NCI-H2081 (cell line): ENCODE measurements at places on chromosomes 16 and 17.

DNA sequence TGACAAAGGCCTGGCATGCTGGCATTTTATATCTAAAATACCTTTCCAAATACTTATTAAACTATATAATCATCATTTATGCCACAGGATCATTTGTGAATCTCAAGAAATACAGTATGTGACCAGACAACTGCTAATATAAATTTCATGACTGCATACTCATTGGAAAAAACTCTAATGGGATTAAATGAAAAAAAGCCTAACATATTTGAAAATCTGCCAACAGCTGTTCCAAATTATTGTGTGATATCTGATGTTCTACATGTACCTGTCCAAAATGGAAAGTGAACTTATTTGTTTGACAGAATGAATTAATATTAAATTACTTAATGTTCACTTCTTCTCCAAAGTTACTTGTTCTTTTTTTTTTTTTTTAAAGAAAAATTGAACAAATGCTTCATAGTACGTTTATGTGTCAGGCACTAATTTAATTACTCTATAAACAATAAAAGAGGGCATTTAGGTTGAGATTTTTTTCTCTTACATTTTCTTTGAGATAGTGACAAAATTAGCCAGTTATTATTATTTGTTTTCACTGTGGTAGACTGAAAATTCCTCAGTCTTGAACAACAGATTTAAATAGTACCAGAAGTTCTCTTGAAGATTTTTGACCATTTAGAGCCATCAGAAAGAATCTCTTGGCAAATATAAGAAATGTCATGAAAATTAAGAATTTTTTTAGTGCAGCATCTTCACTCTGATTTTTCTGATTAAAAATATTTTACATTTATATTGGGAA lies 114.0 kb downstream of the FTO start:
- DNase-seq, result no peak

DNA sequence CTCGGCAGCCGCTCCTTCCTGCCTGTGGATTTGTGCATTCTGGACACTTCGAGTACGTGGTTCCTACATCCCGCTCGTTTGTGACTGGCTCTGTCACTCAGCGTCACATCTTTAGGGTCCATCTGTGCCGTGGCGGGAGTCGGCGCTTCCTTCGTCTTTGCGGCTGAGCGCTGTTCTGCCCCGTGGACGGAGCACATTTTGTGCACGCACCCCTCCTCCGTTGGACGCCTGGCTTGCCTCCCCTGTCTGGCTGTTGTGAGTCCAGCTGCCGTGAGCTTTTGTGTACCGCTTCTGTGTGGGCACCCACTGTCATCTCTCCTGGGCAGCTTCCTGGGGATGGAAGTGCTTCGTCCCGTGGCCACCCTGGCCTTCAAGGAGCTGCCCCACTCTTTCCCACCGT lies 6.4 kb downstream of the ZNF469 start:
- no peak for DNase-seq

DNA sequence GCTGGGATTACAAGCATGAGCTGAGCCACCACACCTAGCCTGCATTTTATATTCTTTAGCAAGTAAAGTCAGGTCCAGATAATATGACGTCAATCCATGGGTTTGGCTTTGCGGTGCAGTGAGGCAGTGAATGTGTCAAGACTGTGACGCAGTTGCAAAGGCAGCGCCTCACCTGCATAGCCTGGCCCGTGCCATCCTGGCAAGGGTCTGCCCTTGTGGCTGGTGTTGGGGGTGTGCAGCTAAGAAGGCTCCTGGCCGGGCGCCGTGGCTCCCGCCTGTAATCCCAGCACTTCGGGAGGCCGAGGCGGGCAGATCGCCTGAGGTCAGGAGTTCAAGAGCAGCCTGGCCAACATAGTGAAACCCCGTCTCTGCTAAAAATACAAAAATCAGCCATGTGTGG lies 7.0 kb downstream of the PDF start:
- no peak for DNase-seq

GRCh38 chr17:77802333-77802615 lies 156.2 kb upstream of the TNRC6C start:
- no peak for DNase-seq

DNA sequence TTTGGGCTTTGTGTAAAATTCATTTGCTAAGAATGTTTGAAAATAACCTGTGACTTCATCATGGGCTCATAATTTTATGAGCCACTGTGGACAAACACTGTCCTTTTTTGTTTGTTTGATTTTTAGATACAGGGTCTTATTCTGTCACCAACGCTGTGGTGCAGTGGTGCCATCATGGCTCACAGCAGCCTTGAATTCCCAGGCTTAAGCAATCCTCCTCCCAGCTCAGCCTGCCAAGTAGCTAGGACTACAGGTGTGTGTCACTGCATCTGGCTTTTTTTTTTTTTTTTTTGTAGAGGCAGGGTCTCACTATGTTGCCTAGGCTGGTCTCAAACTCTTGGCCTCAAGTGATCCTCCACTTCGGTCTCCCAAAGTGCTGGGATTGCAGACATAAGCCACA lies 8.3 kb downstream of the TEX2 start:
- DNase-seq, result no peak

DNA sequence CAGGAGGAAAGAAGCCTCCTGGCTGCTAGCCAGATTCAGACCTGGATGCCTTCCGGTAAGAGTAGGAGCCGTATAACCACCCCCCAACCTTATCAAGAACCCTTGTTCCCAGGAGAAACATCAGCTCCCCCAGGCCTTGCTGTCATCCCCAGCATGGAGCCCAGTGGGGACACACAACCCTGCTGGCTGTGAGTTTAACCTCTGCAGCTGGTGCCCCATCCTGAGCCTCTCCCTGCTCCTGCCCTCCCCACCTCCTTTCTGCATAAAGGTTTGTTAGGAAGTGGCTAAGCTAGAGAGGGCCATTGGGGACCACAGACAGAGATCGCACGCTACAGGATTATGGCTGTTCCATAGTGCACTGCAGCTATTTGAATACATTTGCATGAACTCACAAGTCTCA lies 55.5 kb upstream of the RPL38 start:
- no peak for DNase-seq

GRCh38 chr16:60199150-60199549 lies 1465.0 kb upstream of the GOT2 start:
- DNase-seq, result no peak

GRCh38 chr17:81020767-81021497 lies 14.0 kb upstream of the BAIAP2 start:
- DNase-seq, result no peak

DNA sequence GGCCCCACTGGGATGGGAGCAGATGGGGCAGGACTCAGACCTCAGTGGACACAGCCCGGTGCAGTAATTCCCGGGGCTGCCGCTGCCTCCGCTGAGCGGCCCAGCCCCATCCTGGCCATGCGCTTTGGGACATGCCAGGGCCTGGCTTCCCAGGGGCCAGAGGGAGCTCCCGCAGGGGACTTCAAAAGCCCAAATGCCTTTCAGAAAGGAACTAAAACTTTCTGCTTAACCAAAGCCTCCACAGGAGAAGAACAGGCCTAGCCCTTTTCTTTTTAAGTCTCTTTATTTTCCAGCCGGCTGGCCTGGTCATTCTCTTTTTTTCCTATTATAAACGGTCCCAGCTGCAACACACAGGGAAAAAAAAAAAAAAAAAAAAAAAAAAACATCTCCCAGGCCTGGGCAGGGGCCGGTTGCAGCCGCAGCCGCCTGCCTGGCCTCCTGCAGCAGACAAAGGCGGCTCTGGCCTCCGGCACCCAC lies 10.7 kb upstream of the ZNF423 start:
- DNase-seq, result no peak

- DNase-seq, result no peak
Measured at GRCh38 chr17:58004060-58004459, 3.0 kb downstream of the SRSF1 start.

DNA sequence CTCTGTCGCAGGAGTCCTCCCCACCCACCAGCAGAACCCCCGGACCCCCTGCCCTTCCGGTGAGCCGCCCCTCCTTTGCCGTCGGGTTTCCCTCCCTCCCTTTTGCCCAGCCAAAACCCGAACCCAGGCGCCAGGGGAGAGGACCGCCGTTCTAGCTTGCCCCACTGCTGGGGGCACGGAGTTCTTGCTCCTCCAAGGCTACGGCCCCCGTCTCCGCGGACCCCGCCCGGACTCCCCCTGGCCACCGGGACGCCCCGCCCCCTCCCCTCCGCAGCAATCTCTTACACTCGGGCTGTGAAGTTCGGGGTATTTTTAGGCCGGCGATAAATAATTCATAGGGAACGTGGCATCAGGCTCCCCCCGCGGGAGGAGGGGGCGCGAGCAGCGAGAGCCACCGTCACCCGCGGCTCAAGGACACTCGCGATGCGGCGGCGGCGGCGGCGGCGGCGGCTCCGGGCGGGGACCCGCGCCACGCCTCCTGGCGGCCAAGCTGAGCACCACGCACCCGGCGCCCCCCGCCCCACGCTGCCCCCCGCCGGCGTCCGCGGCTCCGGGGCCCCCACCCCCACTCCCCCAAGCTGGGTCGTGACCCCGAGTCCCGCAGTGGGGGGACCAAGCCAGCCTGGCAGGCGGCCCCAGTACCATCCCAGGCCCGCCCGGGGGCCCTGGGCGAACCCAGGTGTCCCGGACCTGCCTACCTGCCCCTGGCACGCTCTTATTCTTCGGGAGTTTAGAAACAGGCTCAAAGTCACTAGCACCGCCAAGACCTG lies at the start of gene GRIN2C:
GRIN2C (minus strand) TSS at position 427 of the 770 bp plus-strand sequence. CDS start 4,793 bp downstream, outside the sequence.
- no peak for DNase-seq

- DNase-seq, result peak; percentile 11
Measured at GRCh38 chr16:87317750-87318644, 805 bp upstream of the C16orf95 start.

- no peak for DNase-seq
Measured at GRCh38 chr17:4319221-4319620, 47.3 kb downstream of the UBE2G1 start.

DNA sequence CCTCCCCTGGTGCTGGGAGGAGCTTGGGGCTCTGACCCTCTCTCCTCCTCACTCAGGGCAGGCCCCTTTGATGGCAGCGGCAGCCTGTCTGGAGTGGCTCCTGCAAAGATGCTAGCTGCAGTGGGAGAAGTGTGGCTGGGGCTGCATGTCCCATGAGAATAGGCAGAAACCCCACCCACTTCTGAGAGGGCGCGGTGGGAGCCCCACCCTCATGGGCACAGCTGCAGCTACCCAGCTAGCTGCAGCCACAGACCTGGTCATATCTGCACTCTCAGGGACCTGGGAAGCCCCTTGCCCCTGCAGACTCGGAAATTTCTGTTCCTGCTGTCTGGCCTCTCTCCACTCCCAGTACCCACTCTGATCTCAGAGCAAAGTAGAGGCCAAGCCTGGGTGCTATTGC lies 72.2 kb upstream of the BRD7 start:
- DNase-seq, result no peak

DNA sequence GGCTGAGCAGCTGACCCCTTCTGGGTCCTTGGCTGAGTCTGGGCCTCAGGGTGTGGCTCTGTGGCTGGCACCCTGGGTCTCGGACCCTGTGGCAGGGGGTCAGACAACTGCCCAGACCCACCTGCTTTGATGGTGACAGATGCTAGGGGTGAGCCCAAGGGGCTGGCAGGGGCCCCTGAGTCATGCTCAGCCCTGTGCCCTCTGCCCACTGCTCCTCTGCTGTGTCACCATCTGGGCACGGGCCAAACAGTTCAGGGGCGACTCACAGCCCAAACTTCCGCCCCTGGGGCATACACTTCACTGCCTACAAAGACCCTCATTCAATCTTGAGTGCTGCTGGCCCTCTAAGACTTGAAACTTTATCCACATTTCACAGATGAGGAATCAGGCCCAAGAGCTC lies 5.7 kb downstream of the ADGRG1 start:
- DNase-seq, result no peak

- DNase-seq, result no peak
Measured at GRCh38 chr16:50296807-50297206, 30.5 kb downstream of the ADCY7 start.

DNA sequence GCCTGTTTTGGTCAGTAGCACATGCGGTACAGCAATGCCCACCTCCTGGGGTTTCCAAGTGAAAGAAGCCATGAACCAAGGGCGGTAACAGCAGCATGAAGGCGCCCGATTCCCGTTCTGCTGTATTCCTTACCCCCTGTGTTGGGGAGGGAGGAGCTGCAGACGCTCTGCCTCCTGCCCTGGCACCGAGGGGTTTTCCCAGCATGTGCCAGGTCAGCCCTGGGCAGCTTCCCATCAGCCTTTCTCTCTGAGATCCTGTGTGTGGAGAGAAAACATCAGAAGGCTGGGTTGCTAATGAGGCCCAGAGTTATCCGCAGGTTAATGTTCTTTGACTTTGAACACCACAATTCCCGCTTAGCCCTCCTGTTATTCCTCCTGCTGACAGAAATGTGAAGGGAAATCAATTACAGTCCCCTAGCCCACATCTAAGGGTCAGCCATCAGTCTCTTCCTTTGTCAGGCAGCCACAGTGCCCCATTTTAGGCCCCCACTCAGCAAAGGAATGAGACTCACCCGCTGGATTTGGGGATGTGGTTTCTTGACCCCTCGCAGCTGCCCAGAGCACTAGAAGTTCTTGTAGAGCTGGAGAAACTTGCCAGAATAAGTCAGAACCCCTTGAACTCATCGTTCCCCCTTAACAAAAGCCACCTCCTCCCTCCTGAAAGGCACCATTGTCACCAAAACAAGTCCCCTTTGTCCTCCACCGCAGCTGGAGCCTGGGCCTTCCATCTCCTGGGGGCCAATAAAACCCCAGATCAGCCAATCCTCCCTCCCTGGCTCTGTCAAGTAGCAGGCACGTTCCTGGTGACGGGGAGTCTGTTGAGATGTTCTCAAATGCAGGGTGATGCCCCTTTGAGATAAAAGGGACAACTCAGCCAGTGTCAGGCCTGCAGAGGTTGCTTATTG lies 168.5 kb downstream of the KATNIP start:
- no peak for DNase-seq

- DNase-seq, result no peak
Measured at GRCh38 chr16:82684256-82684655, 57.5 kb downstream of the CDH13 start.

DNA sequence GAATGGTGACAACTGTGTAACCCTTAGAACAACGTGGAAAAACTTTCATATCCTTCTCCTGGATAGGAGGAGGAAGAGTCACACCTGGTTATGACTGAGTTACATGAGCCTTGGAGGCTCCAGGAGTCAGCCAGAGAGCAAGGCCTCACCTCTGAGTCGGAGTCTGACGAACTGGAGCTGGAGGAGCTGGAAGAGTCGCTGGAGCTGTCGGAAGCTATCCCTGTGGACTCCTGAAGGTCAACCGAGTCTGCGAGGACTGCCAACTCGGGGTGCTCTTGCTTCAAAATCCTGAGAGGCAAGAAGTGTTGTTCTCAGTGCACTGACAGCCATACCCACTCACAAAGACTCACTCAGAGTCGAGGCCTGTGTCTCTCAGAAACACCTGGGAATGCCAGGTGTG lies 6.2 kb downstream of the JMJD6 start:
- DNase-seq, result no peak
